Cardiac septum (tissue), 1 donor: ENCODE measurements at places on chromosomes 1 and 21. TPM values are rescaled to one million over a fixed set of nuclear protein-coding genes. Genes with fewer than 3 reads are reported as not detected.
A peak's percentile ranks its signal among the peaks of the same experiment; 100 is the strongest.

The LRRC38 gene
- total RNA-seq: 0.73 TPM

DNA sequence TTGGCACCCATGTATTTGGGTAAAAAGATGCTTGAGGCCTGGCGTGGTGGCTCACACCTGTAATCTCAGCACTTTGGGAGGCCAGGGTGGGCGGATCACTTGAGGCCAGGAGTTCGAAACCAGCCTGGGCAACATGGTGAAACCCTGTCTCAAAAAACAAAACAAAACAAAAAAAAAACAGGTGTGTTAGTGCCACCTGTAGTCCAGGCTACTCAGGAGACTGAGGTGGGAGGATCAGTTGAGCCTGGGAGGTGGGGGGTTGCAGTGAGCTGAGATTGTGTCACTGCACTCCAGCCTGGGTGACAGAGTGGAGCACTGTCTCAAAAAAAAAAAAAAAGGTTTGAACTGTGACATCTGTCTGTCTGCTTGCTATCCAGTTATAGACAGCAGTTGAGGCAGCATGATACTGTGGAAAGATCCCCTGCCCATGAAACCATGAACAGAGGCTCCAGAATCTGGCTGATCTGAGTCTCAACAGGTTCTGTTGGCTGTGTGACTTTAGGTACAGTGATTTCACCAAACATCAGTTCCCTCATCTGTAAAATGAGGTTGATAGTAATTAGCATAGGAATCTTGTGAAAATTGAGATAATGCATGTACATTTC, 5.7 kb downstream of the DYRK1A start:
- DNase-seq: no peak

DNA sequence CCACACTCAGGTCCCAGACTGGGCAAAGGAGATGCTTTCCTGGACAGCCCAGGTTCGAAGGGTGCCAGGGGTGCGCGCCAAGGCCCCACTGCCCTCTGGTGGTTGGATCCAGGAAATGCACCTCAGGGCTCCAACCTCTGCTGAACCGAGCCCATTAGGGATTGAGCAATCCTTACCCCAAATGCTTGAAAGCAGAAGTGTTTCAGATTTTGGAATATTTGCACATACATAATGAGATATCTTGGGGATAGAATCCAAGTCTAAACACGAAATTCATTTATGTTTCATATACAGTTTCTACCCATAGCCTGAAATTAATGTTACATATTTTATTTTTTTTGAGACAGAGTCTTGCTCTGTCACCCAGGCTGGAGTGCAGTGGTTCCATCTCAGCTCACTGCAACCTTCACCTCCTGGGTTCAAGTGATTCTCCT, 57.4 kb downstream of the SLC9A1 start:
- DNase-seq: peak; percentile 93

The KRTAP19-3 gene
- not detected for total RNA-seq

The FALEC gene
- 0.46 TPM for total RNA-seq

The PLA2G2F gene
- total RNA-seq: not detected

- DNase-seq: no peak
These were observed 1786.6 kb downstream of the PLA2G4A start for GRCh38 chr1:188615321-188615720.

GRCh38 chr1:240844486-240844885, 232.5 kb upstream of the GREM2 start:
- no peak for DNase-seq

GRCh38 chr1:103156966-103157365, 48.6 kb upstream of the COL11A1 start:
- no peak for DNase-seq

- DNase-seq: no peak
These were observed 14.4 kb downstream of the SLC41A1 start for GRCh38 chr1:205798577-205798976.

The SLAMF6 gene
- total RNA-seq: 0.13 TPM

The CCDC17 gene
- 1.2 TPM for total RNA-seq

DNA sequence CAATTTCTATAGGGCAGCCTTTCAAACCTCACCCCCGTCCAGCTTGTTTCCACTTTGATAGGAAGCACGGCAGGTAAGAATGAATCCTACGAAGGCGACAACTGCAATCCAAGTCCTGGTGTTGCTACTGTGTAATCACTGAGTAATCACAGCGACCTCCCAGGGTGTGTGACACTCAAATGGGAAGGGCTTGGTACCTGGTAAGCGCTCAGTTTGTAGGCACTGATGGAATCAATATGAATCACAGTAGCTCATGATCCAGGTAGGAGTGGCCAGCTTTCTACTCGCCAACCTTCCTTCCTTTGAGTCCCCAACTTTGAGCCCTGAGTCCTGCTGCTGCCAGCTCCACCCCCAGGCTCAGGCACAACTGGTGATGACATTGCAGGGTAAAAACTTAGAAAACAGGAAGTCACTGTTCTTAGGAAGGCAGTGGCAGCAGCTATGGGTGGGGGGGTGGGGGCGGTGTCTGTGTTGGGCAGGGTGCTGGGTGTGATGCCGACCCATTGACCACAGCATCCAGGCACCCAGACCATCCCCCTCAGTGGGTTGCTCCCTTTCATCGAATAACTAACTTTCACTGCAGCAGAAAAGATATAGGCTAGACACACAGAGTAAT, 70.7 kb downstream of the CD247 start:
- DNase-seq: no peak

GRCh38 chr1:31771891-31772668, 7.9 kb upstream of the ADGRB2 start:
- no peak for DNase-seq

The CFAP45 gene
- 0.32 TPM for total RNA-seq
